ENCODE measurements at places on chromosomes 13 and 19. TPM values are rescaled to one million over a fixed set of nuclear protein-coding genes. Genes with fewer than 3 reads are reported as not detected.

DNA sequence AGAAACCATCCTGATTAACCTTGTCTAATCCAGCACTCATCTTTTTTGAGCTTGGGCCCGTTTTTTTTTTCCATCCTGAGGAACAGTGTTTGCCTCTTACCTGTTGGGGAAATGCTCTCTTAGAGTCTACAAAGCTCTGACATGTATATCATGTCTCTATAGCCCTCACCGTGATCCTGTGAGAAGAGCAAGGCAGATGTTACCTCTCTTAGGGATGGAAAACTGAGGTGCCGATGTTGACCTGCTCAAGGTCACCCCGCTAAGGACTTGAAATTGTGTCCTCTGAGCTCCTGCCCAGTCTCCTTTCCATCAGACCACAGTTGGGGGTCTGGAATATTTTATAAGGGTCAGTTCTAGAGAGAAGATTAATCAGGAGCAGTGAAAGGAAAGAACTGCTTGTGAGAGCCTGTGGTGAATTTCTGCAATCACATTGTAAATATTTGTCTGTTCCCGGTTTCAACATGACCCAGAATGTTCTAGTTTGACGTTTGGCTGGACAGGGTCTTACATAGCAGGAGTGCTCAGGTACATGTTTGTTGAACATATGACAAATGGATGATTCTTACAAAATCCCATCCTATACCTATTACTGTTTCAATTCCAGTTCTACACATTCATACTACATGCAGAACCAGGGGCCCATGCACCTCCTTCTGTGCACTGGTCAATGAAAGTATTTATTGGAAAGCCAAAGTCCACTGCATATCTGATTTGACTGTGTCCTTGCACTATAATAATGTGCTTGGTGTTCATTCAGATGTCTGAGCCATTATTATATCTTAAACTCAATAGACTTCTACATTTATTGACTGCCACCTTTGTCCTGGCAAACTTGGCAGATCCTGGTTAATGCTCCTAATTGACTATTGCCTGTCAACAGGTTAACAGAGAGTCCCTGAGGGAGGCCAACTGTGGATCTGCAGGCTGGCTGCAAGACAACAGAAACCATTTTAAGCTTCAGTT, 12.1 kb downstream of the SLC25A15 start:
- H3K4me3 ChIP-seq, result no peak overlapping the region
- H3K4me1 ChIP-seq, result no peaks in the 10 kb centered on the region
- no peak for DNase-seq
- peaks cover 29% of the 10 kb centered on the region for H3K36me3 ChIP-seq

The CRLF1 gene
- total RNA-seq, result not detected

DNA sequence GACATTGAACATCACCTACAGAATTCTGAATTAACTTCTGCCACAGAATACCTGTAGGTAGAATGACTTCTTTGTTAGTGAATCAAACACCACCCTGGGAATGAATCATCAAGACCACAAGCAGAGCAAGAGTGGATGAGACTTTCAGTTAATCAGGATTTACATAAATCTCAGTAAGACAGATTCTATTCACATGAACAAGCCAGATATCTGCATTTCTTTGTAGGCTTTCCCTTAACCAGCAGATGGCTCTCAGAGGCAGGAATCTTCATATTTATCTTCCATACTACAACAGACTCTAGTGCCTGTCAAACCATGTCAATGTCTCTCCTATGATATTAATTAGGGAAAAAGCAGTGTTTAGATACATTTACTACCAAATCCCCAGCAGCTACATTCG, 412.1 kb downstream of the KLF12 start:
- peak; percentile 31 for DNase-seq
- peaks cover 24% of the 10 kb centered on the region for H3K4me1 ChIP-seq
- H3K27me3 ChIP-seq, result no peaks in the 10 kb centered on the region

- no peak overlapping the region for H3K27ac ChIP-seq
- H3K4me1 ChIP-seq, result peaks cover 11% of the 10 kb centered on the region
- no peak overlapping the region for H3K4me3 ChIP-seq
These were observed 76.8 kb downstream of the TUBGCP3 start for GRCh38 chr13:112510987-112511685.

The ZNF493 gene
- 15.6 TPM for total RNA-seq

The LGALS7 gene
- not detected for total RNA-seq

DNA sequence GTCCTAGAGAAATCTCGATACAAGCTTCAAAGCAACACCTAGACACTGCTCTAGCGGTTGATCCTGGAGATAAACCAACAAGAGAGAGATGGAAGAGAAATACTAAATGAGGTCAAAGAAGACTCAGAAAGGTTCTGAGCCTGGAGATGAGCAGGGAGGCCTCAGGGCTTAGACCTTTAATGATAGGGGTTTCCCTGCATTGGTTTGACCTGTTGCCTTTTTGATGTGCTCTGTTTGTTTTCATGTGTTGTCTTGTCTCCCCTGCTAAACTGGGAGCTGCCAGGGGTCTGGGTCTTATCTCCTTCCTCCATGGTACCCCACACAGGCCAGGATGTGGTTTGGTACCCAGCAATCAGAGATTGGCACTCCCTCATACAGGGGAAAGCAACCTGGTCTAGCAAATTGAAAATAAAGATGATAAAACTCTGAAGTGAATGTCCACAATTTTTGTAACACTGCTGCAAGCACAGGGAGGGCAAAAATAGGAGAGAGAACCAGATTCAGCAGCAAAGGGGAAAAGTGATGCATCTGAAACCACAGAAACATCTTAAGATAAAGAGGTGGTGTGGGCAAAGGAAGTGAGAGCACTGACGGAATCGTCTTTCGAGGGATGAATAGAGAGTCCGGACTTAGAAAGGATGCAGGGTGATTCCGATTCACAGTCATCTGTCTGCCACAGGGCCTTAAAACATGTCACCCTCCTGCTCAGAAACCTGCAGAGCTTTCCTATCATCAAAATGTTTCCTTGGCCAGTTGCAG, 3.5 kb downstream of the FFAR2 start:
- H3K4me1 ChIP-seq, result peaks cover 35% of the 10 kb centered on the region
- peak; percentile 60 for DNase-seq
- peak overlapping the region; percentile 75 for H3K27ac ChIP-seq
- no peak overlapping the region for H3K4me3 ChIP-seq
- H3K36me3 ChIP-seq, result no peaks in the 10 kb centered on the region
- peaks cover 15% of the 10 kb centered on the region for H3K27me3 ChIP-seq

- H3K4me1 ChIP-seq, result peaks cover 24% of the 10 kb centered on the region
- peak; percentile 90 for DNase-seq
- peak within 1 kb of the TSS; percentile 85 for H3K4me3 ChIP-seq
- peak within 1 kb of the TSS; percentile 89 for H3K27ac ChIP-seq
- H3K27me3 ChIP-seq, result no peaks in the 10 kb centered on the region
- peaks cover 31% of the 10 kb centered on the region for H3K36me3 ChIP-seq
These were observed at the start of gene ICAM1 for GRCh38 chr19:10270616-10271394. ICAM1 (plus strand) TSS chr19:10271120; CDS start chr19:10271160, 40 bp downstream.

GRCh38 chr19:53192771-53193534, at the start of gene ZNF665:
ZNF665 (minus strand) TSS chr19:53193358; CDS start chr19:53182898, 10,460 bp downstream.
- H3K4me3 ChIP-seq, result peak within 1 kb of the TSS; percentile 88
- peaks cover 33% of the 10 kb centered on the region for H3K4me1 ChIP-seq
- DNase-seq, result peak; percentile 93
- peak within 1 kb of the TSS; percentile 93 for H3K27ac ChIP-seq
- H3K27me3 ChIP-seq, result no peaks in the 10 kb centered on the region

DNA sequence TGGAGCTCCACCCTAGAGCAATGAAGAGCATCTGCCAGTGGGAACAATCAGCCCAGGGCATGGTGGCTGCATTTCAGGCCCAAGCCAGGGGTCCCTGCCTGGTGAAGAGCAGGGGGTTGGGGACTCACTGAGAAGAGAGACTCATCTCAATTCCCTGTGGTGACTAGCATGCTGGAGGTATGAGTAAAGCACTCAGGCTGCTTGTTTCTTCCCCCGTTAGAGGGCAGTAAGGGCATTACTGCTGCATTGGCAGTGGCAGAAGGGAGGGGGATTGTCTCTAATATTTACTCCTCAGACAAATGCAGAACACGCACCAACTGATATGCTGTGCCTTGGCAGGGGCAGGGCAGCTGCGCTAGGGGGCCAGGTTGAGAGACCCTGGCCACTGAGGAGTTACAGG, 329.1 kb downstream of the SLITRK5 start:
- H3K27me3 ChIP-seq, result no peaks in the 10 kb centered on the region
- H3K27ac ChIP-seq, result no peak overlapping the region
- H3K36me3 ChIP-seq, result no peaks in the 10 kb centered on the region

The DIAPH3 gene
- total RNA-seq, result 25.4 TPM

- no peak overlapping the region for H3K27ac ChIP-seq
- no peaks in the 10 kb centered on the region for H3K27me3 ChIP-seq
- no peak for DNase-seq
- no peak overlapping the region for H3K4me3 ChIP-seq
- peaks cover 6% of the 10 kb centered on the region for H3K4me1 ChIP-seq
These were observed 58.7 kb downstream of the TUBGCP3 start for GRCh38 chr13:112529216-112529615.

The DACT3 gene
- total RNA-seq, result 5.8 TPM

The SLITRK6 gene
- not detected for total RNA-seq

Measured in activated CD8-positive, alpha-beta T cell treated with anti-CD3 and anti-CD28 coated beads for 36 hours (primary cell).